ENCODE measurements at places on chromosomes 7 and 10. TPM values are rescaled to one million over a fixed set of nuclear protein-coding genes. Genes with fewer than 3 reads are reported as not detected.

EIF5AL1 gene
- total RNA-seq, result 0.35 TPM

SPAG6 gene
- total RNA-seq, result 0.29 TPM

NEUROD6 gene
- not detected for total RNA-seq

LRGUK gene
- total RNA-seq, result 1.8 TPM

ADRA2A gene
- total RNA-seq, result 1.4 TPM

HSPA14 gene
- 38.5 TPM for total RNA-seq

R3HCC1L gene
- 15.5 TPM for total RNA-seq

HOXA3 gene
- not detected for total RNA-seq

PHKG1 gene
- total RNA-seq, result 0.64 TPM

UMAD1 gene
- 8.5 TPM for total RNA-seq

CHN2 gene
- 3.3 TPM for total RNA-seq

TEX36 gene
- not detected for total RNA-seq

VAX1 gene
- not detected for total RNA-seq

CCL26 gene
- 8.7 TPM for total RNA-seq

IL6 gene
- 0.85 TPM for total RNA-seq

DDC gene
- not detected for total RNA-seq

PTPRN2 gene
- total RNA-seq, result 5.7 TPM

NFKB2 gene
- 21.0 TPM for total RNA-seq

PPP1R17 gene
- total RNA-seq, result 1.7 TPM

NEBL gene
- 20.4 TPM for total RNA-seq
